ENCODE measurements at places on chromosomes 11 and 22.

DNA sequence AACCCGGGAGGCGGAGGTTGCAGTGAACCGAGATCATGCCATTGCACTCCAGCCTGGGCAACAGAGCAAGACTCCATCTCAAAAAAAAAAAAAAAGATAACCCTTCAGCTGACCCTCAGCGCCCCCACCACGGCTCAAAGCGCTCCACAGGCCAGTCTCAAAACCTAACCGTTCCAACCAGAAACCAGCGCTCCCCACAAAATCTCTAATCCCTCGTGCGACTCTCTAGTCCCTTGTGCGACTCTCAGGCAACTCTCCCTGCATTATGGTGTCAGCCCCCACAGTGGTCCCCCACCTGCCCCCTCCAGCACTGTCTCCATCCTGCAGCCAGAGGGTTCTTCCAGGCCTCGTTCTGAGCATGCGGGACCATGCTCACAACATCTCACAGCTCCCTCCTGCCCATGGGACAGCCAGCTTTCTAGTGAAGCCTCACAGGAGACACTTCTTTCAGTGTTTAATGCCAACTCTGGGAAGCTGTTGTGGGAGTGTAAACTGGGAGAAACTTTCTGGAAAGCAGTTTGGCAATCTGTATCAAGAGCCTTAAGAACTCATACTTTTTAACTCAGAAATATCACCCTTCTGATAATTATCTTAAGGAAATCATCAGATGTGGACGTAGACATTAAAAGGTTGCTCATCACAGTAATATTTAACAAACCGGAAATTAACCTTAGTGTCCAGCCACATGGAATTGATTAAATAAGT, 4.2 kb upstream of the RASGRP2 start:
- no peak for DNase-seq

- DNase-seq: peak; percentile 38
Observed at GRCh38 chr11:61966734-61967115, 709 bp downstream of the FTH1 start.

DNA sequence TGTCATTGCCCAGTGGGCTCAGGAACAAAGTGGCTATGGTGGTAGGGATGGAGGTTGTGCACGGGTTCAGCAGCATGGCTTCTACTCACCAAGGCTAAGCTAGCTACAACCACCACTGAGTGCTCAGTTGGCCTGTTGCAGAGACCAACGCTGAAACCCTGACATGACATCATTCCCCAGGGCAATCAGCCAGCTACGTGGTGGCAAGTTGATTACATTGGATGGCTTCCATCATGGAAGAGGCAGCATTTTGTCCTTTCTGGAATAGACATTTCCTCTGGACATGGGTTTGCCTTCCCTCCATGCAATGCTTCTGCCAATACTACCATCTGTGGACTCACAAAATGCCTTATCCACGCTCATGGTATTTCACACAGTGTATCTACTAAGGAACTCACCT, 634.3 kb downstream of the OPCML start:
- DNase-seq: no peak

DNA sequence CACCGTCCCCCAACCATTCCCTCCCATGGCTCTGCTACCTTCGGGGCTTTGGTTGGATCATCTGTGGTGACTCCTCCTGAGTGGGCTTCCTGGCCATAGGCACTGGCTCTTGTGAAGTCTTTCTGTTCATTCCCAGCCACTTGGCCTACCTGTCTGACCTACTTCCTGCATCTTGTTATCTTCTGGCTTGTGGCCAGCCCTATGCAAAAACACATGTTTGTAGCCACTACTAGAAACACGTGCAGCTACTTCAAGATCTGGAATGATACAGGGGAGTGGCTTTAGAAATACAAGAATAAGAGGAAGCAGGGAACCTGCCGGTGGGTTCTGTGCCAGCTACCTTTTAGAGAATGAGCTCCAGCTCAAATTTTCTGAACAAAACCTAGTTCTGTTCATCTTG, 20.9 kb downstream of the RCOR2 start:
- DNase-seq: no peak

DNA sequence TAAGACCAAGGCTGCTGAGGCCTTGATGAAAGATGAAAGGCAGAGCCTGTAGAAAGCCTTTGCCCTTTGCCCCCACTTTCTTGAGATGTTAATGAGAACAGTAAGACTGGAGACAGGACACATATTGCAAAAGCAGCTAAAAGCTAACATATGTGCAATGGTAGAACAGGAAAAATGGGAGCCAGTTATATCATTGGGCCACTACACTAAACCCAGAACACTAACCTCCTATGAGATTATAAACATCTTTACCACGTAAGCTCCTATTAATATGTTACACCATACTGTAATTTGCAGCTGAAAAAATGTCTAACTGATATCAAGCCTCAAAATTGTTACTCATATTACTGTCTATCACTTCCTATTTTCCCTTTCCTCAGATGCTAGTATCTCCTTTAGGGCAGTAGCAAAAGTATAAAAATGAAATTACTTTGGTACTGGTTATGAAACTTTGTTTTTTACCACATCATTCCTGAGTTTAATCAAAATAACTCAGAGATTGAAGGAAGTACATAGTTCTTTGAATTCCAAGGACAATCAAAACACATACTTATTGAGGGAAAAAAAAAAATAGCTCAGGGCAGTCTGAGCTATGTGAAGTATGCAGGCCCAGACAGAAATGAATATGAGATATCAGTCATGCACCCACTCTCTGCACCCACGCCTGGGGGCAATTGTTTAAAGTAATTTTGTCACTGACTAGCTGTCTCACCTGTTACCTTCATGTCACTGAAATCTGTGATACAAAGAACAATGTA, 9.1 kb downstream of the HPS5 start:
- DNase-seq: no peak

- DNase-seq: no peak
Observed at GRCh38 chr22:19806213-19807160, 45.9 kb downstream of the TBX1 start.

- no peak for DNase-seq
Observed at GRCh38 chr11:9858218-9858617, 194.3 kb downstream of the SWAP70 start.

GRCh38 chr11:1298695-1299492, 10.5 kb downstream of the TOLLIP start:
- no peak for DNase-seq

DNA sequence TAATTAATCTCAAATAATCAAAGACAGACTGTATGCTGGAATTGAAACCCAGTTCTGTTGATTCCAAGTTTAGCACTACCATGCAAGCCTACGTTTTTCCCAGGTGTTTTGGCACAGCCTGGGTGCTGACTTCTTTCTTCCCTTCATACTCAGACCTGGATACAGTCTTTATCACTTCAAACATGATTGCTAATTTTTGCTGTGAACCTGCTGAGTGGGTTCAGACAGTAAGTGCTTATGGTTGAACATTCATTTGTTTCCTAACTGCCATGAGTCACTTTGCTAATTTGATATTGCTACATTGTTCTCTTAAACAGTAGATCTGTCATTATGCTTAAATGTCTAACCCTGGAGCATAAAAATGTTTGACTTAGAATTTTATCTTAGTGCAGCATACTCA, 12.2 kb downstream of the PAAF1 start:
- no peak for DNase-seq

DNA sequence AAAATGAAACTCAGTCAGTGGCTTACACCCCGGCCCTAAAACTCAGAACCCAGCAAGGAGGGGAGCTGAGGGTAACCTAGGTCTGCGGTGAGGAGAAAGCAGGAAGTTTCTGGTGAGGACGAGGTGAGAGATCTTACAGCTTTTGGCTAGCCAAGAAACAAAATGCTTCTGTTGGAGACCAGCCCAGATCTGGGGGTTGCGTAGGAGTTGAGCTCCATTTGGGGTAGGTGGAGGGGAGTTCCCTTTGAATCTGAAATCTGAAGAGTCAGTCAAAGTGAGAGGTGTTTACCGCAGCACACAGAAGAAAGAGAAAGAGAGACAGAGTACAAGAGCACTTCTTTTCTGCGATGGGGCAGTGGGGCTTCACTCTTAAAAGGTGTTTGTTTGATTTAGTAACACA, 29.6 kb downstream of the EHF start:
- DNase-seq: peak; percentile 87

DNA sequence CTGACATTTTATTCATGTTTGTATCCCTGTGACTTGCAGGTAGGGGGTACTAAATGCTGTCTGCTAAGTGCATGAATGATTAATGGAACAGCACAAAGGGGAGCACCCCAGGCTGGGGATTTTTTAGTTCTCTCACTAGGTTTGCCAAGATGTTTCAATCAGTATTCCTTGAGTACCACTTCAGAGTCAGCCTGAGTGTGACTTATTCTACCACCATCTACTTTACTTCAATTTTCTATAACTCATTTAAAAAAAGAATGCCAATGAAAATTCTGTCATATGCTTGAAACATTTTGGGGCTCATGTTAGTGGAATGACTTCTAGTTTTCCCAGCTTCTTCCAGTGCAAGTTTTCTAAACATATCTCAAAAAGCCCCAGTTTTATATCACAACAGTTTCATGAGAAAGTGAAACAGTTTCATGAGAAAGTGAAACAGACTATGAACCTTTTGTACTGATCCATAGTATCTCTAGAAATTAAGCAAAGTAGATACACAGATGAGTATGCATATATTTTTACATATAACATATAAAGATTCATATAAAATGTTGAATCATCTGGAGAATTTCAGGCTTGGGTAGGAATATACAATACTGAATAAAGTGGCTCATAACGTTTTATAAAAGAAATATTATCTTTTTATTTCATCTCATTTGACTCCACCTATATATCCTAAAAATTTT, 252.4 kb downstream of the GRM5 start:
- no peak for DNase-seq

DNA sequence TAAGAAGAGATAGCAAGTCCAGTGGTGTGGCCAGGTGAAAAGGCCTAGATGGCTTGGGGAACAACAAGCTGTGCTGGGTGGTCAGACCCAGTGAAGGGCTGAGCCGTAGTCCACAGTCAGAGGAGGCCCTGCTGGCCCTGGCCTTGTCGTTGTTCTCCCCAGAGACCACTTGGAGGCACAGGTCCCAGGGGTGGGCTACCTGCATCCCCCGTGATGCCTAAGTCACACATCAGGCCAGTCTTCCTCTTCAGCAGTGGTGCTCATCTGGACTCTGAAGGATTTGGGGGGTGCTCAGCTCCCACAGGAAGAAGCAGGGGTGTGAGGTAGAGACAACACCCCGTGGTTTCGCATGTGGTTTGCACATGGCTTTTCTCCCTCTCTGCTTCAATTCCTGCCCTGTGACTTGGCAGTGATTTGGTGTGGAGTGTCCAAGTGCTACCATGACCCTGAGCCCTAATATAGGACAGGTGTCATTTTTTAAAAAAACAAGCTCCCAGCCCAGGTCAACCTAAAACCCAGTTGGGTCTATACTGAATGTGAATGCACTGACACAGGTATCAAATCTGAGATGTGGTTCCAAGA, 51.0 kb downstream of the ALX4 start:
- DNase-seq: no peak

GRCh38 chr11:33635161-33635560, 65.5 kb downstream of the C11orf91 start:
- no peak for DNase-seq

- DNase-seq: no peak
Observed at GRCh38 chr11:17921659-17922415, 91.0 kb downstream of the SERGEF start.

GRCh38 chr11:111722501-111722900, 43.7 kb downstream of the PPP2R1B start:
- no peak for DNase-seq

DNA sequence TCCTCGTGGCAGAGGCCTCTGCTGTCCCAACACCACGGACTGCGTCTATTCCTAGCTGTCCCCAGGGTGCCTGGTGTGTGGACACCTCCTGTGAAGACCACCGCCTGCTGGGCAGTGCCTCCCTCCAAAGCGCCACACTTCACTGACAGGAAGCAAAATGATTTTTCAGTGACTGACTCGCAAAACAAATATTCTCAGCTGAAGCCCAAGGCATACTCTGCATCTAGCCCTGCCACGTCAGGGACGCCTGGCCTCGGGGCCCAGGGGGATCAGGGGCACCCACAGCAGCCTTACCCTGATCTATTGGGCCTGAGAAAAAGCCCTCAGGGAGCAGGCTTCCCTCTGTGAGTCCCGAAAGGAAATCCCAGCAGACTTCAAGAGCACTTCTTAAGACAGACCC, 2.2 kb downstream of the BRD1 start:
- DNase-seq: no peak

DNA sequence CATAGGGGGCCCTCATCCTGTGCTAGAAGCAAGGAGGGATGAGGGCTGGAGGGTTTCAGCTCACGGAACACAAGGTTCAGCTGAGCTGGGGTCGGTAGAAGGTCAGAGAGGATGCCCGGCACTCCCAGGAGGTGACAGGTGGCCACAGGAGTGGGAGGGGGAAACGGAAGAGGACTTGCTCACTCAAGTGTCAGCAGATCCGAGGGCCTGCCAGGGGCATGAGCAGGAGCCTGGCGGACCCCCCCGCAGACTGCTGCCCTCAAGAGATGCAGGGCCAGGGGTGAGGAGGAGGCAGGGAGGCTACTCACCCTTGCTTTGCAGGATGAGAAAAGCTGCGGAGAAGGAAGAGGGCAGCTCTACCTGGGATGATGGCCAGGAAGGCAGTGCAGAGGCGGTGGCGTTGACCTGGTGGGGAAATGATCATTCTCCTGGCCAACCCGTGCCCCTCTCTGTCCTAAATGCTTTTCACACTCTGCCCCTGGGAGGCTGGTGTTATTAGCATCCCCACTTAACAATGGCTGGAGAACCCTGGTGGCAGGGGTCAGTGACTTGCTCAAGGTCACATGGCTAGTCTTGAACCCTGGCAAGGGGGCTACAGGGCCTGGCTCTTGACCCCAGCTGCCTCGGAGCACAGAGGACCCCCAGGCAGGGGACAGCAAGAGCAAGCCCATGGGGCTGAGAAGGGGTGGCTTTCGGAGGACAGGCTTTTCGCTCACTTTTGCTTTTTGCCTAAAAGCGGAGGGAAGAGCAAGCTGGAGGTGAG, 30.1 kb upstream of the CSNK1E start:
- no peak for DNase-seq

DNA sequence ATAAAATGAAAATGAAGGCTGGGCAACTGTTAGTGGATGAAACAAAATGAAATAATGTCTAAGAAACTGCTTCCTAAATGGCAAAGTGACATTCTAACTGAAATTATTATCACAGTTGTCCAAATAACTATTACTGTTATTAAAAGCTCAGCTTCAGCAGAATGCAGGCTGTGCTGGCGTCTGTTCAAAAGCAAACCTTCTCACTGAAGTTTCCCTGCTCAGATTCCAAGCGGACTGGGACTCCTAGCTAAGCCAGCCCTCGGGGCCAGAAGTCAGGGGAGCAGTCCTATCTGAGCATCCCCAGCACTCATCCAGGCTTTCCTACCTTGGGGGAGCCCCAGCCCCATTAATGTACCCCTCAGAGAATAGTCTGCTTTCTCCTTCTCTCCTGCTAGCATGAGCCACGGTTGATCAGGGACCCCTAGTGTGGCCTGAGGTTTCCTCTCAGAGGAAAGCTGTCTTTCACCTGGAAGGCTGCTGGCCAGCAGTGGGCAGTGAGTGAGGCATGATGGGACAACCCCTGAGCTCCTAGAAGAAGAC, 1167.3 kb downstream of the TBC1D22A start:
- no peak for DNase-seq

DNA sequence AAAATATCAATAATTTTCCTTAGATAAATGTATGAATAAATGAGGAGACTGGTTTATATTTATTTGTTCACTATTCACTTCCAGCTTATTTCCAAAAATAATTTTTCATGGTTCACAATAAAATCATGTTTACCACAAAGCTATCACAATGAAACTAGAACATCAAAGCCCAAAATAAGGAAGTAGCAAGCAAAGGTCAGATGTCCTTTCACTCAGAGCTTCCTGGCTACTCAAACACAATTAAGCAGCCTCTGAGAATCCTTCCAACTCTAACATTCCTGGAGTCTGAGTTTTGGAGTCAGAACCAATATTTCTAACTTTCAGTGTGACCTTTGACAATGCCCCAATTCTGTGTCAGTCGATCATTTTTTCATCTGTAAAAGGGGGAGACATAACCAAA, 527.0 kb downstream of the SOX6 start:
- DNase-seq: no peak
